ENCODE measurements at places on chromosomes 2 and 18. TPM values are rescaled to one million over a fixed set of nuclear protein-coding genes. Genes with fewer than 3 reads are reported as not detected.

RAB6C gene
- total RNA-seq = 0.34 TPM

GRCh38 chr2:241859436-241860183 lies 916 bp upstream of the PDCD1 start:
- DNase-seq = no peak

DNA sequence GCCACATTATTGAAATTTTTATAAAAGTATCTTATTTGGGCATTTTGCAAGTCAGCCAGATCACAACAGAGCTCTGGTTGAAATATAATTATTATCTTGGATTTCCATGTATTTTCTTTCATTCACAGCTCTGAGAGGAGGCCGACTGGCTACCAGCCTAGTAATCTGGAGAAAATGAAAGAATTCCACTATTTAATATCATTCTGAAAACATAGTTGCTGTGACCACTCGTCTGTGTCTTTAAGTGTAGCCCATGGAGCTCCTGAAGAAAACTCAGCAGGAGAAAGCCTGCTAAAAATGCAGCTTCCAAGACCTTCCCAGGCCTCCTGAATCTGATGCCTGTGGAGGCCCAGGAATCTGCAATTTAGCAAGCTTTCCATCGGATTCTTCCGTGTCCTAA lies 114.7 kb downstream of the SH3BP4 start:
- DNase-seq = no peak

- DNase-seq = no peak
These were observed 240.9 kb downstream of the ICOS start for GRCh38 chr2:204177251-204177976.

FBLN7 gene
- total RNA-seq = 8.9 TPM

DNA sequence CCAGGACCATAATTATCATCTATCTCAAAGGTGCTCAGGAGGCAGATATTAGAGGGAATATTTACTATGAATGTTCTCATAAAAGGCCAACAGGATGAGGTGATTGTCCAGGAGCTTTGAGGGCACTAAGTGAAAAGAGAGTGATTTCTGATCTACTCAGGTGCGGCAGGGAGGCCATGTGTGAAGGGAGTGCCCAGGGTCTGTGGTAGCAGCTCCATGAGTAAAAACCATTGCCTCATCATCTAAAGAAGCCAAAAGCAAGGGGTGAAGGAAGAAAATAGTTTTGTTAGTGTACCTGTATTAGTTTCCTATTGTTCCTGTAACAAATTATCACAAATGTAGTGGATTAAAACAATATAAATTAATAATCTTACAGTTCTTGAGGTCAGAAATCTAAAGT lies 22.5 kb downstream of the RND3 start:
- no peak for DNase-seq

DNA sequence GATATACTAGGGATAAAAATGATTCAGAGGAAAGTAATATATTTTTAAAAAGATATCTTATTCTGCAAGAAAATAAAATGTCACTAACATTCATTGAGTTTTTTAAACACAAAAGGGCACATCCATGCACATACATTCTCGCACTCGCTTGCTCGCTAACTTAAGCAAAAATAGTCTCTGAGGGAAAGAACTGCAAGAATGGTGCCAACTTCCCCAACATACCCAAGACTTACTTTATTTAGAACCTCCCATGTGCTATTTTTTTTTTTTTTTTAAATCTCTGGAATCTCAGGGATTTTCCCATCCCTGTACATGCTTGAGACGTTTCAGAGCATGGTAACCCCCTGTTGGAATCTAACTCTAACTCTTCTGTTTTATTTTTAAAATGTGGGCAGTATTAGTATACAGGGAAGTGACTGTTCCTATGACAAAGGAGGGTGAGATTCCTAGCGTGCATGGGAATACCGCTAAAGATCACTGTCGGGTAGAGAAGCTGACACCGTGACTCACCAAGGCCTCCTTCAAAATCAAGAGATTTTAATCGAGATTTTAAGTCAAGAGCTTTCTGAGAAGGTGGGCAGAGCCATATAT lies 187.9 kb upstream of the ZEB2 start:
- DNase-seq = no peak

All from ureter (tissue), 1 donor.